ENCODE measurements at places on chromosomes 6 and 20. TPM values are rescaled to one million over a fixed set of nuclear protein-coding genes. Genes with fewer than 3 reads are reported as not detected.

GRCh38 chr6:143390278-143390677 lies 60.2 kb downstream of the ADAT2 start:
- DNase-seq: no peak
- H3K4me3 ChIP-seq: no peak overlapping the region
- no peaks in the 10 kb centered on the region for H3K36me3 ChIP-seq
- H3K27me3 ChIP-seq: no peaks in the 10 kb centered on the region

DNA sequence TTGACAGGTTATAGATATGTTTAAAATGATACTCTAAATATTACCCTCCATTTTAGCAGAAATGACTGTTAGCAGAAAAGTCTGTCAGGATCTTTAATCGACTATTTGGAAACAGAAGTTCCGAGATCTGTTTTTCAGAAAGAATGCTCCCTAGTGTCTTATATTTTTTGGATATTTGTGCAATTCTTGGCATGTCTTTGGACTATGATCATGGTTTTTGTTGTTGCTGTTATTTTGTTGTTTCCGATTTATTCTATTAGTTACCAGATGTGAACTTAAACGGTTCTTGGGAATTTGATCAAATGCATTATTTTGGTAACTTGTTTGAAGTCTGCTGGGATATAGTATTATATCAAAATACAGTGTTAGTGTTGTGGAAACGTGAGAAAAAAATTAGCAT lies 106.4 kb upstream of the CEP162 start:
- H3K27me3 ChIP-seq: no peaks in the 10 kb centered on the region
- H3K4me3 ChIP-seq: no peak overlapping the region
- no peak overlapping the region for H3K27ac ChIP-seq
- H3K36me3 ChIP-seq: no peaks in the 10 kb centered on the region

DNA sequence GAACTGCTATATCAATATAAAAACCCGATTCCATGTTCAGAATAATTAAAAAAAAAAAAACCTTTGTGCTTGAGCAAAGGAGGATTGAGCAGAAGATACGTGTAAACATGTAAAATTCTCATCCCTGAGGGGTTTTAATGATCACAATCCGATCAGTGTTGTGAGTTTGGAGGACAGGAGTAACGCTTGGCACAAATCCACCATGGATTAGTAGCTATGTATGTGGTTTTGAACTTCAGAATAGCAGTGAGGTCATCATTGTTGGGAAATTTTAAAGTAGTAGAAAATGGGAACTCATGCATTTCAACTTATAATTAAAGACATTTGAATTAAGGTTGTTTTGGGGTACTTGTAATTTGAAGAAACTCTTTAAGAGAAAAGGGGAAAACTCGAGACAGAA lies 203.2 kb downstream of the RPS12 start:
- DNase-seq: no peak
- H3K27ac ChIP-seq: no peak overlapping the region
- H3K4me1 ChIP-seq: no peaks in the 10 kb centered on the region

DNA sequence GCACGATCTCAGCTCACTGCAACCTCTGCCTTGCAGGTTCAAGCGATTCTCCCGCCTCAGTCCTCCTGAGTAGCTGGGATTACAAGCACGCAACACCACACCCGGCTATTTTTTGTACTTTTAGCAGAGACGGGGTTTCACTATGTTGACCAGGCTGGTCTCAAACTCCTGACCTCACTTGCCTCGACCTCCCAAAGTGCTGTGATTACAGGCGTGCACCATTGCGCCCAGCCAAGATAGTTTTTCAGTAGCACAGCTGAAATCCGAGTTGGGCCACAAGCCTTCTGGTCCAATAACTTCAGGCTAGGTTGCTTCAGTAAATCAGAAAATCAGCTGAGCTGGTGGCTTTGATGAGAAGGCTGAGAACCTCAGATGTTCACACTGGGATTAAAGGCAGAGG lies 65.7 kb downstream of the TRAM2 start:
- H3K36me3 ChIP-seq: peaks cover 56% of the 10 kb centered on the region
- no peak overlapping the region for H3K27ac ChIP-seq
- no peak for DNase-seq
- H3K4me3 ChIP-seq: no peak overlapping the region
- no peaks in the 10 kb centered on the region for H3K27me3 ChIP-seq

GRCh38 chr6:98324446-98324845 lies 509.9 kb upstream of the POU3F2 start:
- H3K4me1 ChIP-seq: no peaks in the 10 kb centered on the region
- no peak overlapping the region for H3K27ac ChIP-seq
- H3K36me3 ChIP-seq: no peaks in the 10 kb centered on the region
- DNase-seq: no peak
- H3K4me3 ChIP-seq: no peak overlapping the region

The RUNX2 gene
- total RNA-seq: 1.4 TPM

The ZFP57 gene
- total RNA-seq: not detected

The IMPG1 gene
- not detected for total RNA-seq

The OR10C1 gene
- total RNA-seq: not detected

All from Peyer's patch (tissue), 4 donors.